Esophagus mucosa (tissue), 1 donor: ENCODE measurements at places on chromosomes 5 and 9.

DNA sequence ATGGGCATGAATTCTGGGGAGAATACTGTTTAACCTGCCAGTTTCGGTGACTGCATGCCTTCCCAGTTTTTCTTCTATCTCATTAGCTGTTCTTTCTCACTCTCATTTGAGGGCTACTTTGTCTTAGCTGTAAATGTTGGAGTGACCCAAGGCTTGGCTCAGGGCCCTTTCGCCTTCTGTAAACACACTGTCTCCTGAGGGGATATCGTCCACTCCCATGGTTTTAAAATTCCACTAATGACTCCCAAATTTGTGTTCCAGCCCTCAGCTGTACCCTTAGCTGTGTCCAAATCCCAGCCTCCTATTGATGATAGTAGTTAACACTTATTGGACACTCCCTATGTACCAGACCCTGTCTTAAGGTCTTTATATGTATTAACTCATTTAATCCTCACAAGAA is 14.1 kb upstream of the RNF145 start:
- ATAC-seq = no peak

GRCh38 chr5:100539519-100539918 is 4.3 kb downstream of the FAM174A start:
- peak; percentile 59 for ATAC-seq

DNA sequence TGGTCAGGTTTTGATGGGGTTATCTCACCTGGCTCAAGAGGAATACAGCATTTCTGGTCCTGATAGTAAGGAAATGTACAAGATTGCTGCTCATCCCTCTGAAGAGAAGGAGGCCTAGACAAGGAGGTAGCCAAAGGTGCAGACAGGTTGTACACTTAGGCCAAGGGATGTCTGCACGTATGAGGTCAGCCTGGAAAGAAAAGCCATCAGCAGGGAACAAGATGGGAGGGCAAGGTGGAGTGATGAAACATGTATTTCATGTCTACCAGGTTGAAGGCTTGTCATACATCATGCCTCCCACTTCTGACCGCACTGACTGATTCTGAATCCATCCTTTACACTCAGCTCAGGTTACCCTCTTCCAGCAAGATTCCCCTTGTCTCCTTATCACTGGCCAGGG is 296.8 kb upstream of the VLDLR start:
- ATAC-seq = no peak

- peak; percentile 80 for ATAC-seq
Observed at GRCh38 chr9:114372921-114373448, 14.8 kb downstream of the AKNA start.

DNA sequence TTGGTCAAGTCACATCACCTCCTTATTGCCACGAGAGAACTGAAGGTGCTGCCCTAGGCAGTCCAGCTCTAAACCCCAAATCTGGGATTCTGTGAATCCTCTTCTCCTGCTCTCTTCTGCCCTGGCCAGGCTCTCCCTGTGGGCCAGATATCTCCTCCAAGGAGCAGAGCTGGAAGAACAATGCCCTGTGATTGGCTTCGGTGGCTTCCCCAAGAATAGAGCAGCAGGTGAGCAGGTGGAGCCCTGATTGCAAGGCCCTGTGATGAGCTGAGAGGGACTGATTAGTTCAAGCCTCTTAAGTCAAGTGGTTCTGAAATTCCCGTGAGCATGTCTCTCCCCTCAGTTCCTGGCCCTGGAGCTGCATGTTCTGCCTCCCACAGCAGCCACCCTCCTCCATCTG is 175.3 kb upstream of the BRINP1 start:
- ATAC-seq = no peak

DNA sequence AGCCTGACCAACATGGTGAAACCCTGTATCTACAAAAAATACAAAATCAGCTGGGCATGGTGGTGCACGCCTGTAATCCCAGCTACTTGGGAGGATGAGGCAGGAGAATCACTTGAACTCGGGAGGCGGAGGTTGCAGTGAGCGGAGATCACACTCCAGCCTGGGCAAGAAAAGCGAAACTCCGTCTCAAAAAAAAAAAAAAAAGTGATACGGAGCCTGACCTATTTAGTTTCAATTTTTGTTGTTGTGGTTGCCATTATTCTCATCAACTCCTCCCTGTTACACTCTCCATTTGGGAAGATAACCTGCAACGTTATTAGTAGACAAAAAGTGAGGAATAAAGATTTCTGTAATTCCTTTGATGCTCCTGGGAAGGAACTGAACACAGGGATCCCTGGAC is 1.3 kb downstream of the STOM start:
- no peak for ATAC-seq
